ENCODE measurements at places on chromosomes 4 and X.

GRCh38 chr4:90844241-90844640 is 717.0 kb downstream of the CCSER1 start:
- DNase-seq: no peak

- no peak for DNase-seq
These were observed 68.7 kb downstream of the PAK3 start for GRCh38 chrX:111164728-111165127.

DNA sequence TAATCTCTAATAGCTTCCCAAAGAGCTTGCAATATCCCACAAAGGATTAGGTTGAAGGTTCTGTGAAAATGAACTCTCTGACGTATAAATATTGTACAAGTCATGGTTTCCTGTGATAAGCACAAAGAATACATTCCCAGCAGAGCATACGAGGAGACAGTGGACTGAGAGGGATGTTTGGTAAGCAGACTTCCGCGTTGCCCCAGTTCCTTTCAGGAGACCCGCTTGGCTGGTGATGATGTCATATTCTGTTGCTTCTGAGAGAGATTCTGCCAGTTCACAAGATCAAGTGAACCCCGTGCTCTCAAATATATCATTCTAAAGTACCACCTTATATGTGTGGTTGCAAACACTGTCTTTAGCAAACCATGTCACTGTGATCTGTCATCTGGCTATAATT is 323.9 kb upstream of the CASK start:
- DNase-seq: peak; percentile 0

DNA sequence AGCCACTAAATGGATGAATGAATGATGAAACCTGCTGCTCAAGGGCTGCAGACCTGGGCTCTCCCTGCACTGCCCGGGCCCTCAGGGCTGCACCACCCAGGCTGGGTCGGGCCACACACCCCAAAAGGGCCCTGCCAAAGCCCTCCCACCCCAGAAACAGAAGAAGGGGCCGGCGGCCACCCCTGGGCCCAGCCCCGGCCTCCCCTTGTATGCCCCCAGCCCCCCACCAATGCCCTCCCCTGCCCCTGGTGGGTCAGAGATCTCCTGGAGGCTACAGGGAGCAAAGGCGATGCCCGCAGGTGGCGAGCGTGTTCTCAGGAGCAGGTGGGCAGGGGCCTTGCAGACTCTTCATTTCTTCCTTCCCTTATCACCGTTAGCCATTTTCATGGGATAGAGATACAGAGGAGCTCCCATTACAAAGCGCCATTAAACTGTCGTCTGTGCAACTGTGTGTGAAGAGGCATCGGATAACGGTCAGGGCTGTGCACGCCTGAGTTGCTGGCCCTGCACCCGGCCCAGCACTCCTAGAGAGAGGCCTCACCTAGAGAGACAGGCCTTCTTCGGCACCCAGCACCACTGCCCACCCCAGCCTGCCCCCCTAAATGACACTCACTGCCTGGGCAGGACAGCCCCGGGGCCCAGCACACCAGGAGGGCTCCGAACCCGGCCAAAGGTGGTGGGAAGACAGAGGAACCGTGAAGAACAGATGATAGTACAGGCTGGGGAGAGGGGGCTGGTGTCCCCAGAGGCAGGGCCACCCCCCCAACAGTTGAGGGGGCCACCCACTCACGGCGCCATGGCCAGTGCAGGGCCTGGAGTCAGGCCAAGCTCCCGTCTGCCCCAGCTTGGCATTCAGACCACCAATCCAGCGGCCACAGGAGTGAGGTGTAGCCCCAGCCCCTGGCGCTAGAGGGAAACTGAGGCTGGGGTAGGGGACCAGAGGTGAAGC is 133.7 kb downstream of the FAM53A start:
- no peak for DNase-seq

DNA sequence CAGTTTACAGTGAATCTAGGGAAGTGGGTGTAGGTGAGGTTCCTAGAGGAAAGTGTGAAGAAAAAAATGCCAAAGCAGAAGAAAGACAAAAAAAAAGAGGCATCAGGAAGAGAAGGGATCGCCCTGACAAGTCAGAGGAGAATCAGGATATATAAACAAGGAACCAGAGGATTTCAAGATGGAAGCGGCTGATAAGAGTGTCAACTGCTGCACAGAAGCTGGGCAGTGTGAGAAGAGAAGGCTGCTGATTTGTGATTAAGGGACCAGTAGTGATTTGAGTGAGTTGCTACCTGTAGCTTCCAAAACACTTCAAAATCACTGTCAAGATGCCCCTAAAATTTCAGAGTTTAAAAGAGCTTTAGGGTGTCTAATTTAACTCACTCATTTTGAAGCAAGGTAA is 258.2 kb downstream of the PPP3CA start:
- DNase-seq: no peak

DNA sequence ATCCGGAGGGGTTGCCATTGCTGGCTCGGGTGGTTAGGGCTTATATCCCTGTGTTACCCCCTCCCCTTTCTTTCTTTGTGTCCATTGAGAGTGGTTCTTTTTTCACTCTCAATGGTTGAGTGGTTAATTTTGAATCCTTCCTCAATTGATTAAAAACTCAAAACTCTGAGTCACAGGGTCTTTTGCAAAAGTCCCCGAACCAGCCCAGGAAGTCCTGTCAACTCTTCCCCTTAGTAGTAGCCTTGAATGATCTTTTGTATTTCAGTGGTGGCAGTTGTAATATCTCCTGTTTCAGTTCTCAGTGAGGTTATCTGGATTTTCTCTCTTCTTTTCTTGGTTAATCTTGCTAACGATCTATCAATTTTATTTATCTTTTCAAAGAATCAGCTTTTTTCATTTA is 170.0 kb upstream of the GYPA start:
- DNase-seq: no peak

DNA sequence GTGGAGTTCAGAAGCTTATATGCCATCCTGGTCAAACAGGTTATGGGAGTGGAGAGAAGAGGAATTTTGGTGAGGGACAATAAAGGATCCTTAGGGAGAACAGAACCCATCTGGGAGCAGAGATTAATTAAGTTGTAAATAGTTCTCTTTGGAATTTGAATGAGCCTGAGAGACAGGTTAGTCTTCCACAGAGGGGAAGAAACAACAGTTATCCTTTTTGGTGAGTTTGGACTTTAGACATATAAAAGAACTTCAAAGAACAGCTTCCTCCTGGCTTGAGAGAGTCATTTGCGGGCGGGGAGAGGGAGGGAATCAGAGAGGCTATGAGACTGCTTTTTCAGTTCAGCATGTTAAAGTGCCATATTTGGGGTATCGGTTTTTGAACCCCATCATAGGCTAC is 793.3 kb upstream of the MAGEB2 start:
- DNase-seq: no peak

DNA sequence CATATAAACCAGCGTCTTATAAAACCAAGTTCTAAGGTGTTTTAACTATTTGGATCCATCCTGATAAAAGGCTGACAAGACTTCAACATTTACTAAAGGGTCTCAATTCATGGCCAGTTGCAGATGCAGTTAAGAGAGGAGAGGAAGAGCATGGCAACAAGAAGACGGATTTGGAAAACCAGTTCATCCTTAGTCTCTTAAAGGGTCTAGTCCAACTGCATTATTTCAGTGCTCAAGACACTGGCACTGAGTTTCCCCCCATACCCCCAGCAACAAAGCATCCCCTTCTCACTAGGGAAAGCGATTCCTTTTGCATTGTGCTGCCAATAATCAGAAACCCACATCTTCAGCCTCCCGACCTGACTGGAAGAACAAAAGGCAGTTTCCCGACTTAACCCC is 90.3 kb upstream of the TFDP3 start:
- DNase-seq: no peak

DNA sequence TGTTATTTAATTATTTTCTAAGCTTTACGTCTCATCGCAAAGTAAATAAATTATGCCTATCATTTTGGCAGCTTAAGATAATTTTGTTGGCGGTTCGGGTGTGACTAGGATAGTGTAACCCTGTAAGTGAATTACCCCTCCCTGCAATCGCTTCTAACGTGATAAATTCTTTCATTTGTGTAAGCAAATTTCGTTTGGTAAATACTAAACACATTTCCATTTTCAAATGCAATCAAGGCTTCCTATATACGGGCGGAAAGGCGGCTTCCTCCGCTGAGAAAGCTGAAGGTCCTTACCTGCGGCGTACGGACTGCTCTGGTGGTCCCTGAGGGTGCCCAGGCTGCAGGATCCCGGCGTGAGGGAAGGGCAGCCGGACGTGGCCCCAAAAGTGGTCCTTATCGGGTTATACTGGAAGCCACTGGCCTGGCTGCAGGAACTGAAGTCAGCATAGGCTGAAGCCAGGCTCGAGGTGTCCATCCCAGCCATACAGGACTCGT is 403 bp downstream of the PHOX2B start:
- DNase-seq: no peak

DNA sequence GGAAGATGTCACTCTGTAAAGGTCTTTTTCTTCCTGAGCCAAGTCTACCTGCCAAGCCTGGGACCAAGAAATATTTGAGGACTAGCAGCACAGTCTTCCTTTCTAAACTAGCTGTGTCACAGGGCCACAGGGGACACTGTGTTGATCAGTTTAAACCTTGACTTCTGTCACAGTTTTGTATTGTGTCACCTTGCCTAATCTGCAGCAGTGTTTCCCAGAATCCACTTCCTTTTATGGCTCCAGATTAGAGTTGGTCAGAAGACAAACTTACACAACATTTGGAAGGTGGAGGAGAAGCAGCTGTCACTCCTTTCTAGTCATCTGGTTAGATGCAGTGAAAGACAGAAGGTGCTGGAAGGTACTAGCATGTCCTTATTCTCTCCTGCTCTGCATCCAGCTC is 143.1 kb upstream of the BCOR start:
- DNase-seq: no peak

GRCh38 chr4:80143307-80143679 is 54.0 kb upstream of the PRDM8 start:
- no peak for DNase-seq

GRCh38 chr4:57424232-57424897 is 314.2 kb upstream of the IGFBP7 start:
- DNase-seq: peak; percentile 86

- DNase-seq: no peak
These were observed 69.2 kb downstream of the GALNT7 start for GRCh38 chr4:173237762-173238161.

DNA sequence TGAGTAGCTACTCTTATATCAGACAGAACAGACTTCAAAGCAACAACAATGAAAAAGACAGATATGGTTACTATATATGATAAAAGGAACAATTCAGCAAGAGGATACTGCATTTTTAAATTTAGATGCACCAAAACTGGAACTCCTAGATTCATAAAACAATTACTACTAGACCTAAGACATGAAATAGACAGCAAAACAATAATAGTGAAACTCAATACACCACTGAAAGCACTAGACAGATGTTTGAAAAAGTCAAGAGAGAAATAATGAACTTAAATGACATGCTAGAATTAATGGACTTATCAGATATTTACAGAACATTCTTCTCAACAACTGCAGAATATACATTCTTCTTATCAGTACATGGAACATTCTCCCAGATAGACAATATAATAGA is 99.5 kb upstream of the ITM2A start:
- DNase-seq: no peak

DNA sequence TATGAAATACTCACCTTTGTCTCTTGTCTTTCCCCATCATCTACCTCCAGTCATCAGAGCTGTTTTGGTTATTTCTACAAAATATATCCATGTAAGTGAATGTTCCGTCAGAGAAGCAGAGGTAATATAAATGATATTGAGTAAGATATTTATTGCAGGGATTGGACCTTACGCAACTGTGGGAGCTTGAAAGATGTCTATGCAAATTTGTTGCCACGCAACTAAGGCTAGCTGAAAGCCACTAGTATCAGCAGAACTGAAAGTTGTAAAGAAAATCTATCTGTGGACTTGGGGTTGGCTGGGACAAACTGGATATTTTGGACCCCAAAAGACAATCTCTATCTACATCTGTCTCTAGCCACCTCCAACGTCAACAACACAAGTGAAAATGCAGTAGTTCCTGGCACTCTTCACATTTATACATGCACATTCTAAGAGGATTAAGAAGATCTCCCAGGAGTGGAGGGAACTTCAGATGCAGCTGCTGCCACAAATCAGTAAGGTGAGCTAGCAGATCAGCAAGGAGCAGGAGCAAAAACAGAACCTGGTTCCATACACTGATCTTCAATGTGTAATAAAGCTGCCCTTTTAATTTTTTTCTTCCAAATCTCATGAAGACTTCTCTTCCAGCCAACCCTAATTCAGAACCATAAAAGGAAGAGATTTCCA is 8.5 kb upstream of the CCSER1 start:
- no peak for DNase-seq

DNA sequence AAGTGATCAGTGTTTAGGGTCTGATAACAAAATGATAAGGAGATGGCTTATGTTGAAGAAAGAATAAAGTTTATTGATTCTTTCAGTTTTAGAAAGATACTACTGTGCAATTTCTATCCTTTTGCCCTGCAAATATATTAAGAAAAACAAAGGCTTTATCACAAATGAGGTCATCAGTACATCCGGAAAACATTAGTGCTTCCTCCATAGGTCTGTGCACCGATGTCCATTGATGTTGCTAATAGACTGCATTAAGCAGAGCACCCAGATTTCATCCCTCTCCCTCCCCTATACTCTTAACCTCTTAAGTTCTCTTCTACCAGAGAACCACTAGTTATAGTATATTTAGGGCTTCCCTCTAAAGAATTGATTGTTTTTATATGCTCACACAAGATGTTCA is 53.7 kb upstream of the HHIP start:
- DNase-seq: no peak

GRCh38 chr4:145818011-145818410 is 120.6 kb downstream of the ZNF827 start:
- DNase-seq: no peak

DNA sequence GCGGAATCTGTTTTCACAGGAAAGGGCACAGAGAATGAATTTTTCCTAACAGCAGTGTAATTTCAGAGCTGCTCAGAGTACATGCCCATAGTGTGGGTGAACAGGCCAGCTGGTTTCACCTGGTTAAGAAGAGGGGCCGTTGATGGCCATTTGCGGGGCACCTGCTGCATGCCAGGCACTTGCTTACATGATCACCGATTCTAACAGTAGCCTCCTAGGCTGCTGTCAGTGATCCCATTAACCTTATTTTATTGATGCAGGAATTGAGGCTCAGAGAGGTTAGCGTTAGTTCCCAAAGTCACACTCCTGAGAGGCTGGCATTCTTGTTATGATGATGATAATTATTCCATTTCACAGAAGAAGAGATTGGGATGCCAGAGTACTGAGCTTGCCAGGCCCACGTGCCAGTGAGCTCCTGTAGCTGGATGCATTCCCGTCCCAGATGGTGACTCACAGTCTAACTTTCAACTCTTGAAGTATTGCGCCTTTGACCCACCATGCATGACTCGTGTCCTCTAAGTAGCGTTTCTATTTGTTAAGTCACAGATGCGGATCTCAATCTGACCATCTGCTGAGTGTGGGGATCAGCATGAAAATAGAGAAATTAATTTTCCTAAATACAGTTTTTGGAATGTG is 76.5 kb downstream of the PSAPL1 start:
- peak; percentile 78 for DNase-seq

- DNase-seq: peak; percentile 24
These were observed 73.6 kb upstream of the DHX15 start for GRCh38 chr4:24657768-24658617.

DNA sequence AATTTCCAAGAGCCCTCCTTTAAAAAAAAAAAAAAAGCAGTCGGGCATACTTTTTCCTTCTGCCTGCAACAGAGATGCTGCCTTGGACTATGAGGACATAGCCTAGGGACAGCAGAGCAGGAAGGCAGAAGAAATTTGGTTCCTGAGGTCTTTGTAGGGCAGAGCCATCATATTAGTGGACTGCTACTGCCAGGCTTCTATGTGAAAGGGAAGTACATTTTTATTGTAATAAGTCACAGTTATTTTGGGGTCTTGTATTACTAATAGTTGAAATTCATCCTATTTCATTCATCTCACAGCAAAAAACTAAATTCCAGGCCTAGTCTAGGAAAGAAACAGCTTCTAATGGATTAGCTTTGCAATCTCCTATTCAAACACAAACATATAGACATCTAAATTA is 211.2 kb downstream of the NSUN7 start:
- DNase-seq: no peak

Data from GM04503 (cell line).